ENCODE measurements at places on chromosomes 3 and 15.

DNA sequence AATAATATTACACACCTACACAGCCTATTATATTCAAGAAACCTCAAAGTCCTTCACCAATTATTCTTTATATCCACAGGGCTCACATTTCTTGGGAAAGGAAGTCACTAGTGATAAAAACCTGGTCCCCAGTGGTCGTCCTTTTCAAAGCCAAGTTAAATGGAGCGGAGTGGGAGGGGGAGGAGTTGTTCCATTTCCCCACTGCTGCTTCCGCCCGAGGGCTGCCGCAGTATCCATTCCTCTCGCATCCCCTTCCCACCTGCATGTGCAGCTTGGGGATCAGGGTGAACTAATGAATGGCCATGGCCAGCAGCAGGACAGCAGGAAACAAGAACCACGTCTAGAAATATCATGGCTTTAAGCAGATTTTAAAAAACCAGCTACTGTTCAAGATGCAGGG lies 76.4 kb upstream of the SEMA6D start:
- no peak for DNase-seq

- DNase-seq, result no peak
These were observed 47.5 kb upstream of the PPIB start for GRCh38 chr15:64210371-64210770.

- no peak for DNase-seq
These were observed 148.1 kb downstream of the NEK11 start for GRCh38 chr3:131174752-131175151.

GRCh38 chr15:77033417-77033728 lies 37.5 kb downstream of the TSPAN3 start:
- DNase-seq, result no peak

- no peak for DNase-seq
These were observed 189.0 kb downstream of the VGLL3 start for GRCh38 chr3:86801921-86802320.

- no peak for DNase-seq
These were observed 73.1 kb upstream of the PRTG start for GRCh38 chr15:55816017-55816416.

DNA sequence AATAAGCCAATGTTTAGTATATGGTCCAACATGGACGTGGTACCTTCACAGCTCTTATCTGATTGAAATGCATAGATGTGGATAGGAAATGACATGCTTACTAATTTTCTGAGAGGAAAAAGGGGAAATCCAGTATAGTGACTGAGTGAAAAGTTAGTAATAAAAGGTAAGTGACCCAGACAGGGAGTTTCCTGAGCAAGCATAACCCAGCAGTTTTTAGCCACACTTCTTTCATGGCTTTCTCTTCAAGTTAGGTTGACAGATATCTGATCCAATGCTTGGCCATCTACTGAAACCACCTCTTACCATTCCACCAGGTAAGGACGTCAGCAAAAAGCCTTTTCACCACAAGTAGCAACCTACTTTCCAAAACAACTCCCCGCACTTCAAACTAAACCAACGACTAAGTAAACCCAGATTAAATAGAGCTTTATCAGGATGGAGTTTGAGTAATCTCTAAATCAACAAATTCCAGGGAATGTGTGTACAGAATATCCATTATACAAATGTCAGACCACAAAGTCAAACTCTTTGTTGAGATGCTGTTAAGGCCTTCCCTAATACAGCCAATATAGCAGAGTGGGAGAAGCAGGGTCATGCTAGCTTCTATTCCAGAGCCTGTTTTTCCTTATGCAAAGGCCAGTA lies 329.7 kb downstream of the RORA start:
- peak; percentile 13 for DNase-seq

- no peak for DNase-seq
These were observed 18.8 kb downstream of the EIF5A2 start for GRCh38 chr3:170889630-170890029.

- peak; percentile 17 for DNase-seq
These were observed 794 bp downstream of the ARPP19 start for GRCh38 chr15:52567871-52568600.

GRCh38 chr15:77607894-77608261 lies 24.8 kb downstream of the LINGO1 start:
- DNase-seq, result no peak

DNA sequence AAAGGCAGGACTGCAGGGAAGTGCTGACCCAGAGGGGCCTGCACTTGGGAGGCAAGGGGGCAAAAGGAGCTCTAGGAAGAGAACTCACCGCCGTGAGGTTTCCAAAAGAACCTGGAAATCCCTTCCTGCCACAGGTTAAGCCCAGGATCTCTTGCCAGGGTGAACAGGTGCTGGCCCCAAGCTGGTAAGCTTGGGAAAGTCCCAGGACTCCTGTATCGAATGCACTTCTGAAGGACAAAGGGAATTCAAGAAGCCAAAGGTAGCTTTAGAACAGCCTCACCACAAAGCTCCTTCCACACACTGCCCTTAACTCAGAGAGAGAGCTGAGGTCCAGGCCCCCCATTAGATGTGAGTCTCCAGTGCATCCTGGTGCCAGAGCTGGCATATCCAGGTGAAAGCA lies 11.9 kb upstream of the SKIC8 start:
- no peak for DNase-seq

DNA sequence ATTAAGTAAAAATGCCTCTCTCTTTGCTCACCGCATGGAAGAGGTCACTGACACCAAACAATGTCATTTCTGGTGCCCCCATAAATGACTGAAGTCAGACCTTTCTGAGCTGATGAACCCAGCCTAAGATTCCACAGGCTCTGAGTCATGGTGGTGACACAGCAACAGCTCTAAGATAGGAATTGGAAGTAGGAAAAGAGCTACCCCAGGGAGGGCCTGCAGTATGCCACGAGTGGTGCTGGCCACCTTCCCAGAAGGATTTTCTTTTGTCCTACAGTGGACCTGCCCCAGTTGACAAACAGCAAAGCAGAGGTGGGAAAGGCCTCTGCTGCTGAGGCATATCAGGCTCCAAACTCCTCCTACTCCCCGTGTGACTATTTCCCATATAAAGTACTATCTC lies 208.1 kb downstream of the MINAR1 start:
- peak; percentile 29 for DNase-seq

DNA sequence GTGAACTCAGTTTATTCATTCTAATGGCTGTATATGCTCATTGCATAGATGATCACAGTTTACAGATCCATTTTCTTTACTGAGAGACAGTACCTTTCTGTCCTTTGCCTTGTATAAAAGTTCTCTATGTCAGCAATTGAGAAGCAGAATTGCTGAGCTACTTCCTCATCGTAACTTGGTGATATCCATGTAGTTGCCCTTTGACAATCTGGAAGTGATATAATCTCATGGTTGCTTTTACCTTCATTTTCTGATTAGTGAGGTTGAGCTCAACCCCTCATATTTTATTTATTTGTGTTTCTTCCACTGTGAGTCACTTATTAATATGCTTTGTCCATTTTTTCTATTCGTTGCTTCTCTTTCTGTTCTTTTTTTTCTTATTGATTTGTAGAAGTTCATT lies 696.5 kb downstream of the AGBL1 start:
- no peak for DNase-seq

DNA sequence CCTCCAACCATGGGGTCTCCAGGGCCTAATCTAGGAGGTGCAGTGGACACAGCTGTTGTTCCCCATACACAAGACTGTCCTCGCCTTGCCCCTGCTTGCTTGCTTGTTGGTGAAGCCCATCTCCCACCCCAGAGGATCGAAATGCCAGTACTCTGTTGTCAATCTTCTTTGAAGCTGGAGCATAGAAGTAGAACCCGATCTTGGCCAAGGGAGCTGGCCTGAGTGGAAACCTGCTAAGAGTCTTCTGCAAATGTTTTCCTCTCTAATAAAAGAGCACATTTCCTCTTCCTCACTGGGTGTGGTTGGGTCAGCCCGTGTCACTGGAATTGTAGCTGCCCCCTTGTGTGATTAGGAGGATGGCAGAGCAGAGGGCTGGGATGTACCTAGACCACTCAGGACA lies 85.4 kb downstream of the HES1 start:
- no peak for DNase-seq

DNA sequence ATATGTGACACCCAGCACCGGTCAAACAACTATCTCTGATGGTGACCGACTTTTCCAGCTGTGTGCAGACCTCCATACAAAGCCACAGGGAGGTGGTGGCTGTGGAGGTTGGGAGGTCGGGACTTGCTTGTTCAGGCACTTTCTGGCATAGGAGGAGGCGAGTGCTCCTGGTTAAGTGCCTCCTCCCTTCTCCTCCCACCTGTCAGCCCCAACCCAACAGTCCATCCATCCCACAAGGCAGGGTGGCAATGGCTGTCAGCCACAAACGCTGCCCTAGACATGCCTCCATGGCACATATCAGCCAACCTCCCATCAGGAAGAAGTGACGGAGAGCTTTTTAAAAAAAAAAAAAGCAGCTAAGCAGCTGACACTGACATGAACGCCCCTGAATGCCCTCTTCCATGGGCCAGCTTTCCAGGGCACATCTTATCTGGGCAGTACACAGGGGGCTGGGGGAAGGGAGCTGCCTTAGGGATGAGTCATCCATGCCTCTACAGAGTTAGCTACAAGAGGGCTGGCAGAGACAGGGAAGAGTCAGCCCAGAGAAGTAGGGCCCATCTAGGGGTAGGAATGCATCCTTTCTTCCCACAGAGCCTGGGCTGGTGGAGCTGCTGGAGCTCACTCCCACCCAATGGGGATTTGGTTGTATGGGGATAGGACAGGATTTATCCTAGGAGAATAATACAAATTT lies 41.2 kb downstream of the CCDC12 start:
- DNase-seq, result no peak

DNA sequence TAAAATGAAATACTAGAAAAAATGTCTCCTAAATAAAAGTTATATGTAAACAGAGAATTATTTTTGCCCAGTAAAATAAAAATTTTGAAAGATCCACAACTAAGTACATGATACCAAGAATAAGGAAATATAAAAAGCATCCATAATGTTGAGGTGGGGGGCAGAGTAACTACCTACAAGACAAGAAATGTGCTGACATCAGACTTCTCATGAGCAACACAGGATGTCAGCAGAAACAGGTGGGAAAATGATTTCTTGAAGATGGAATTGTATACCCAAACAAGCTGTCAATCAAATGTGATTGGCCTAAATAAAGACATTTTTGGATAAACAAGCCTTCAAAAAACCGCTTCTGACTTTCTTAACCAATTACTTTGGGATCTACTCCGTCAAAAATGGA lies 143.9 kb upstream of the LIPC start:
- DNase-seq, result no peak

DNA sequence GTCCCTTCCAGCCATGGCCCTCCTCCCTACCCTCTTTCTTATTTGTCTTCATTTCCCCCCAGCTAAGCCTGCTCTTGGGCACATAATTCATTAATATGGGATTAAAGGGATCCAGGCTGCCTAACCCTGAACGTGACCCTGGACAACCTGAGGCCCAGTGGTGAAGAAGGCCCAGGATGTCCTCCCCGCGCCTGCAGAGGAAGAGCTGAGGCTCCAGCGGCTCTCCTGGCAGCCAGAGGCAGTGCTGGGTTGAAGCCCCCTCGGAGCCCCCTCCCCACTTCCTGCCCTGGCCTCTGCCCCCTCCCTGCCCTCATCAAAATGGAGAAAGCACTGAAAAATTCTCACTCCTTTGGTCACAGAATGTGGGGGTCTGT lies 96.5 kb upstream of the ATP2B2 start:
- DNase-seq, result no peak

- DNase-seq, result no peak
These were observed 2.8 kb upstream of the PKM start for GRCh38 chr15:72233769-72234168.

Measured in NCI-H774 (cell line).